ENCODE measurements at places on chromosomes 5 and 9. TPM values are rescaled to one million over a fixed set of nuclear protein-coding genes. Genes with fewer than 3 reads are reported as not detected.

DNA sequence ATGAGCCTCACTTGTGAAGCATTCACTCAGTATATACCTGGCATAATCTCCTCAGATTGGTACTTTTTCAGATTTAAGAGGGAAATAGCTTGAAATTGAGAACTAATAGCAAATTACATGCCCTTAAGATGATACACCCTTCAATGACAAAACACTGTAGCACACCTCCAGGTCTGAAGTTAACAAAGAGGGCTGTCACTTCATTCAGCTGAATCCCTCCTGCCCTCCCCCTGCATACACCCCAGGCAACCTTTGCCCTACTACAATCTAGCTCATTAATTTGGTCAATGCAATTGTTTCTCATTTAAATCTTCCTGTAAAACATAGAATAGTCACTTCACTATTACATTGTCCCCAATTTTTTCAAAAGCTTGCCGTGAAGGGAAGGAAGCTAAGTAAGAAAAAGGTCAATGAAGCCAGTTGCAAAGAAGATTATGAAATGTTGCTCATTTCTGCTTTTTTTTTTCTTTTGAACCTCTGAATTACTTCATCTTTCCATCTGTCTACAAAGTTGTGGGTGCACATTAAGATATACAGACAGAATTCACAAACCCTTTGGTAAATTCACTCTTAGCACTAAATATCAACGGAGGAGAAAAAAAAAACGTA, 294.8 kb upstream of the PTGER4 start:
- DNase-seq: no peak

DNA sequence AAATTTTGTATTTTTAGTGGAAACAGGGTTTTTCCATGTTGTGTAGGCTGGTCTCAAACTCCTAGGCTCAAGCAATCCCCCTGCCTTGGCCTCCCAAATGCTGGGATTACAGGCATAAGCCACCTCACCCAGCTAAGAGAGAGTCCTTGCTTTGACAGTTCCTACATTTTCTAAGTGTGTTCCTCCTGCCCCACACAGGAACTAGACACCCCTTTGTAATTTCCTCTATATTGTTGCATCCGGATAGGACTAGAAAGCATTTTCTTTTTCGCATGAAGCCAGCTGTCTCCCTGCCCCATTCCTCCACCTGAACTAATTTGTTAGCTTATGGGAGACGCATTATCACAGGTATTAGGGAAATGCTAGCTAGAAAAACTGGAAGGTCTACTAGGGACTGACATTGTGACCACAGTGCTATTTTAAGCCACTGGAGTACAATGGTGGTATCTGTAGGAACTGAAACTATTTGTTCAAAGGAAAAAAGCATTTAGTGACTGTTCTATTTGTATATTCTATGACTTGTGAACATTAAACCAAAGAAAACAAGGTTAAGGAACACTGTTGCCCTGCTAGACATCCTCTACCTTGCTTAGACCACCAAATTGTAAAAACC, 214.1 kb downstream of the SMARCA2 start:
- DNase-seq: no peak

DNA sequence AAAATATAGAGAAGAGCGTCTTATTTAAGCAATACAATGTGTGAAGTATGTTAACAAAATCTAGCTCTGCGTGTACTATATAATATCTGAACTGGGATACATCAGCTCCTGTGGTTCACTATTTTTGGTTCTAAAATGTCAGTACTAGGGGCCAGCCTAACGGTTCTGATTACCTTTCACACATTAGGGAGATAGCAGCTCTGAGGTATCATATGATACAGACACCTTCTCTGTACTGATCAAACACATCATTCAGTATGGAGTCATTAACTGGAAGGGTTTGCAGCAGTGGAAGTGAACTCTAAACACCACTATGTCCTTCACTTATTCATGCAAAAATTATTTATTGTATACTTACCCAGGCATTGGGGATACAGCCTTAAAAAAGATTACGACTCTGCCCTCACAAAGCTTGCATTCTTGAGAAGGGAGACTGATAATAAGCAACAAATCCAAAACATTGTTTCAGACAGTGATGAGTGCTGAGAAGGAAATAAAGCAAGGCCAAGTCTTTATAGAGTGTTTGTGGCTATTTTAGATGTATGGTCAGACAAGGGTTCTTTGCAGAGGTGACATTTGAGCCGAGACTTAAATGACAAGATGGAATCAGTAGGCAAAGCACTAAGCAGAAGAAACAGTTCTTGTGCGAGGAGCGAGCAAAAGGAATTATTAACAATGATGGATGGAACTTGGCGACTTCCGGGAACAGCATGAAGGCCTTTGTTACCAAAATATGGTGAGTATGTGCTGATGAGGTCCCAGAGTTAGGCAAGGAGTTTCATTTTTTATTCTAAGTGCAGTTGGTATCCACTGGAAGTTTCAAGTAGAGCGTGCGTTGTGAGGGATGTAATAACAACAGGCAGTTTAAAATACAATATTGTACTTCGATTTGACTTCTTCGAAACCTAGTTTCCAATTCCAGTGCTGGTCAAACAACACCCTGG, 1.8 kb upstream of the LNPEP start:
- peak; percentile 4 for DNase-seq

GRCh38 chr5:145365464-145365863, 469.7 kb downstream of the PRELID2 start:
- no peak for DNase-seq

SIT1 gene
- not detected for total RNA-seq

UBE2B gene
- total RNA-seq: 76.4 TPM

DNAH5 gene
- 0.12 TPM for total RNA-seq

COQ4 gene
- total RNA-seq: 51.0 TPM

ACTBL2 gene
- not detected for total RNA-seq
